ENCODE measurements at places on chromosomes 1 and 21.

DNA sequence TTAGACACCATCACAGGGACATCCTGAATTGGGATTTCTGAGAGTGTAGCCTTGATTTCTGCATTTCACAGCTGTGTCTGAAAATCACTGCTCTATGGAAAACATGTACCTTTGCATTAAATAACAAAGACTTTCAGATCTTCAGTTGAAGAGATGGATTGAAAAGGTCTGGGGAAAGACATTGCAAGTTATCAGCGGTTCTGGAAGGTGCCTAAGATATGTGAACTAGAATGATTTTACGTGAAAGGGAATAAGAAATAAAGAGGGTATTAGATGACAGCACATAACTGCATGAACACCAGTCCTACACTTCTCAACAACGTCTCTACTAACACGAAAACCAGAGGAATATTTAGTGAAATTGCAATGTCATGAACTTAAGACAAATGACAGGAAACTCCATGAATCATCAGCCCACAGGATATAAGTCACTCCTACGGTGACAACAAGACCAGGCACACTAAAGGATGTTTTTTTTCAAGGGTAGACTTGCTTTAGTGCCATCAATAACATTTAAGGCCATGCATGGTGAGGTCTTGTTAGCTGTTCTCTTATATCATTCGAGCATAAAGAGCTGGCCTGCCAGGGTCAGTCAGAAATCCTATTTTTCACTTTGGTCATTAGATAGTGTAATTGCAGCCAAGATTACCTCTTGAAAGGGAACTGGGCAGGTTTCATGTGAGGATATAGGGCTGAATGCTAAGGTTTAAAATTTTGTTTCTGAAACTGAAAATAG, 283.1 kb downstream of the GRIK1 start:
- DNase-seq = no peak

DNA sequence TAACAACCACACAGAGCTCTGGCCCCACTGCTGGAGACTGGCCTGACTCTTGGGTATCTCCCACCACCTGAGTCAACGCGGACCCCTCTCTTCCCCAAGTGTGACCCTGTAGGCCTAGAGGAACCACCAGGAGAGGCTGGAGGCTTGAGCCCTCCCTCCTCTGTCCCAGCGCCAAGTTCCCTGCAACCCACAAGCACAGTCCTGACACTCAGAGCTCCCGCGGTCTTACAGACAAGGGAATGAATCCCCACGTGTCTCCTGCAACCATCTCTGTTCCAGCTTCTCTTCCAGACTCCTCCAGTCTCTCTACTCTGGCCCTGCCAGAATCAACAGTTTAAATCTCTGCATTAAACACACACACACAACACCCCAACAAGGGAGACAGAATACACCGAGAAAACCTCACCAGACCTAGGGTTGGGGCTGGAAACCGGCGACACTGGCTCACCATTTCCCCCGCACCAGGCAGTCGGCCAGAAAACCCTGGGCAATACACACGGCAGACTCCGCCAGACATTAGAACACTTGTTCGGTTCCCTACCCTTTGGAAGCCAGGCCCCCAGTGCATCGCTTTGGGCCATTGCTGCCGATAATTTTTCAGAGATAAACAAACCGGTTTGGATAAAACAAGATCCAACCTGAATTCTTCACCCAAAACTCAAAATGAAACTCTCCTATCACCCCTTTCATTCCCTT, 21.7 kb downstream of the CASZ1 start:
- DNase-seq = no peak

GRCh38 chr1:229344937-229345684, 2.3 kb upstream of the CCSAP start:
- DNase-seq = no peak

- no peak for DNase-seq
Measured at GRCh38 chr21:41506611-41507520, 1.1 kb downstream of the TMPRSS2 start.

- DNase-seq = no peak
Measured at GRCh38 chr1:197572169-197572568, 203.1 kb downstream of the DENND1B start.
